Hematopoietic multipotent progenitor cell (in vitro differentiated cells): ENCODE measurements at places on chromosomes 7 and 10.
A peak's percentile ranks its signal among the peaks of the same experiment; 100 is the strongest.

- peak; percentile 29 for DNase-seq
Measured at GRCh38 chr7:80643336-80643915, 5.0 kb downstream of the CD36 start.

DNA sequence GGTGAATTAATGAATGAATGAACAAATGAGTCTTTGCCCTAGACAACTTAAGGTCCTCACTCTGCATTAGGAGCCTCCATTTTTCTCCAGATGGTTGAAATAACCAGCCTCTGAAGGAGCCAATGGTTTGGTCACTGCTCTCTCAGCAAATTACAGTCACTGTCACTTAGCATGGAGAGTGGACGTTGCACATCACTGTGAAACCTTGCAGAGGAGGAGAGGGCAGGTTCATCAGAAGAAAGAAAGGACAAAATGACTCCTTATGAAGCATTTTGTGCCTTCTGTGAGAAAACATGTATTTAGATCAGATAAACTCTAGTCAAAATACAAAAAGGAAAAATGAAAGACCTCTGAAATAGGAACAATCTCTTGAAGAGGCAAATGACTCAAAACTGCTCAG is 6.6 kb upstream of the ATP6V0A4 start:
- no peak for DNase-seq

DNA sequence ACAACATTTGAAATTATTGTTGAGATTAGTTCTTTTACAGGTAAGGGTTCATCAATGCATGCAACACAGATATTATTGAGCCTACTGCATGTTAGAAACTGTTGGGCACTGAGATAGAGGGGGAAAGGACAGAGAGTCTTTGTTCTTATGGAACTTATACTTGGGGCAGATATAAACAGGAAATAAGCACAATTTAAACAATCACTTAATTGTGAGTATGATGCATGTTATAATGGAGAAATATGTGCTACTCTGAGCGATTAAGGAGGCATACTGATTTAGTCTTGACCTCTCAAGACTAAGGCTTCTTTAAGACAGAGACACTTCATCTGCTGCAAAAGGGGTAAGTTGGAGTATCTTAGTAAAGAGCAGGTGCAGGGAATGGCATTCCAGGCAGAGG is 593.3 kb downstream of the CCSER2 start:
- no peak for DNase-seq

GRCh38 chr10:108167766-108168165 is 1003.3 kb upstream of the SORCS1 start:
- DNase-seq = no peak

DNA sequence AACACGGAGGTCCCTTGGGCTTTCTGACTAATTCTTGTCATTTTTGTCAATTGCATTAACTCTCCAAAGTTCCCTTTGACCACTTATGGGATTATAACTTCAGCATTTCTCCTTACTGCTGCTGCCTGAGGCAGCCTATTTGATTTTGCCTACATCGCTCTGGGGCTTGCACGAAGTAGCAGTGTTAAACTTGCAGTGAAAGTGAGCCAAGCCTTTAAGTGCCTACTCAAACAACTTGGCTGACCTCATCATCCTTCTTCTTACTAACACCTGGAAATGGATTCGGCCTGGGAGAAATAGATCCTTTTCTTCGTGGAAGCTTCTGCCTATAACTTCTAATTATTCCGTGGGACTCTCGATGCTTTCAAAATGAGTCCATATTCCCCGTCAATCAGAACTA is 76.6 kb downstream of the DGKB start:
- no peak for DNase-seq

GRCh38 chr7:42091461-42092291 is 145.3 kb downstream of the GLI3 start:
- no peak for DNase-seq

DNA sequence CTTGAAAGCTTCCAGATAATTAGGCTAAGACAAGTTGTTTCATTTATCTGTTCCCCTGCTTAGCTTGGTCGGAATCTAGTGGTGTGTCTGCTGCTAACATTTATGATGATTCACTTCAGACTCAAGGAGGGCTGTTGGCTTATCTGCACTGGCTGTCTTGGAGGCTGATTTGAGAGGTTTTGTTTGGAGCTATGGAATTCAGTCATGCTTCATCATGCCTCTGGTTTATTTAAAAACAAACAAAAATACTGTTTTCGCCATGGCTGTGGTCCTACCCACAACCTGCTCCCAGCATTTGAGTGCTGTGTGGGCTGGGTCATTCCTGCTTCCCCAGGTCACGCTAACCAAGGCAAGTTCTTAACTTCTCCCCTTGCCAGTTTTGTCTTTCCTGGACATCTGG is 11.7 kb upstream of the ARPC1B start:
- DNase-seq = no peak

- DNase-seq = no peak
Measured at GRCh38 chr7:87413951-87414793, 61.3 kb downstream of the ABCB4 start.

DNA sequence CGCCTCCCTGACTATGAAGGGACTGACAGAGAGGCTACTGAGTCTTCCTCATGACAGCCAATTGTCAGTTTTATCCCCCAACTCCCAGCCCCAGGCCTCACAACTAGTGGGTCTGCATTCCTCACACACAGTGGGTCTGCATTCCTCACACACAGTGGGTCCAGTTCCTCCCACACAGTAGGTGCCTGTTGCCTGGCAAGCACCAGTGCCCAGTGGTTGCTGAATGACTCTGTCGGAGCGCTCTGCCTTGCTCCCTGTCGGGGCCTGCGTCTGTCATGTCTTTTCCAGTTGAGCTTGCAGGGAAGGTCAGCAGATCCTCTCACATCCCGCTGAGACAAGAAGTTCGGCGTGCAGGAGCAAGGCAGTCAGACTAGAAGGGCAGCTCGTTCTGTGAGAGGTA is 590.0 kb upstream of the MKI67 start:
- DNase-seq = no peak

- no peak for DNase-seq
Measured at GRCh38 chr10:129131457-129132132, 335.4 kb upstream of the MGMT start.

GRCh38 chr7:104124469-104124868 is 83.3 kb downstream of the ORC5 start:
- DNase-seq = no peak

- peak; percentile 44 for DNase-seq
Measured at GRCh38 chr7:74453322-74454011, at the start of gene GTF2IRD1. TSS of gene GTF2IRD1 (plus strand) at chr7:74453906. CDS start at chr7:74508081, 54,175 bp downstream.

DNA sequence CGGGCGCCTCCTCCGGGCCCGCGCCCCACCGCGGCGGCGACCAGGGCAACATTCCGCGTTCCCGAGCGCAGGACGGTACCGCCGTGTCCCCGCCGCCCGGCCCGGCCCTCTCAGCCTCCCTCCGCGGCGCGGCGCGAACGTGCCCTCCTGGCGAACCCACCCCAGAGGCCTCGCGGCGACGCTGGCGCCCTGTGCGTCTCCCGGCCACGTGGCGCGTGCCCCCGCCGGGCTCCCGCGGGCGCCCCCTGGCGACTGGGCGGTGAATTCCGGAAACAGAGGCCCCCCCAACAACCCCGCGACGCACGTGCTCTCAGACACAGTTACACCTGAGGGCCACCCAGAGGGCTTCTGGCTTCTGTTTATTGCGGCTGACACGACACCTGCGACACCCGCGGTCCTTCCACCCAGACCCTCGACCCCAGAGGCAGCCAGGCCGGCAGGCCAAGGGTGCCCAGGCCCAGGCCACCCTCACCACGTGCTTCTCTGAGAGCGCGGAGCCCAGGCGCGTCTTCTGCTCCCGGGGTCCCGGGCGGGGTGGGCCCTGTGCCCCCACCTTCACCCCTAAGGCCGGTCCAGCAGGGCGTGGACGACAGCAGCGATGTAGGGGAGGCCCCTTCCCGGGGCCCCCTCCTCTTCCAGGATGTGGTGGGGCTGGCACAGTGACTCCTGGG is at the start of gene SAP25:
TSS of gene SAP25 (minus strand) at position 210 of the 671 bp plus-strand sequence. CDS start at position 52, 158 bp downstream.
- DNase-seq = no peak

DNA sequence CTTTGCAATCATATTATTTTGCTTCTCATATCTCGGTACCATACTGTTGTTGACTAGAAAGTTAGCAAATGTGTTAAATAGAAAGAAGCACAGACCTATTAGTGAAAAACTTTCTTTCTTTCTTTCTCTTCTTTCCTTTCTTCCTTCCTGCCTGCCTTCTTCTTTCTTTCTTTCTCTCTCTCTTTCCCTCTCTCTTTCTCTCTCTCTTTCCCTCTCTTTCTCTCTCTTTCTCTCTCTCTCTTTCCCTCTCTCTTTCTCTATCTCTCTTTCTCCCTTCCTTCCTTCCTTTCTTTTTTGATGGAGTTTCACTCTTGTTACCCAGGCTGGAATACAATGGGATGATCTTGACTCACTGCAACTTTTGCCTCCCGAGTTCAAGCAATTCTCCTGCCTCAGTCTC is 1160.6 kb downstream of the GATA3 start:
- no peak for DNase-seq

DNA sequence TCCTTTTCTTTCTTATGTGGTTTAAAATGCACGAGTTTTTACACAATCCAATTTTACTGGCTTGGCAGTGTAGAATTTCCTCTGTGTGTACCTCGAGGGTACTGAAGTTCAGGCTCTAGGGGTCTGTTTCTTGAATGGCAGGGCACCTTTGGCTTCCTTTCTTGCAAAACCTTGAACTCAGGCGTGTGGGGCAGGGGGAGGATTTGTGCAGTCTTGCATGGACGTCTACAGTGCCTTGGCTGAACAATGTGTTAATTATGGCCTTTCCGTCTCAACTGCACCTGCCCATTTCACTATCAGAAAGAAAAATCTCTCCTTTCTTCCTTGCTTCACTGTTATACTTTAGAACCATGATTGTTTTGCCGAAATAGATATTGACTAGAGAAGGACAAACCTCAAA is 570.9 kb downstream of the INHBA start:
- no peak for DNase-seq

- DNase-seq = no peak
Measured at GRCh38 chr7:149524394-149524793, 26.8 kb upstream of the ZNF746 start.

DNA sequence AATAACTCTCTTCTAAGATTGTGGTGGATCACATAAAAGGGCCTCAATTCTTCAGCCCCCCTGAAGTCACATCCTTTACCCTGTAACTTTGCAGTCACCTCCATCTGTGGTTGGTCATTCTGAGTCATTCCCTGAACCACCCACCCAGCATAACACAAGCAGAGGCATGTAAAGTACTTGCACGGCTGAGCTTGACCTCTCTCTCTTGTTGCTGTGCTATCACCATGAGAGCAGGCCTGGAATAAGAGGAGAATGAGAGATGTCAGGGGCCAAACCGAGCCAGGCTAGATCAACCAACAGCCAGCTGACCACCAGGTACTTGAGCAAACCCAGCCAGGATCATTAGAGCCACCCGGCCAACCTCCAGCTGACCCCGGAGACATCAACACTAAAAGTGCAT is 13.5 kb upstream of the STK17A start:
- DNase-seq = no peak

DNA sequence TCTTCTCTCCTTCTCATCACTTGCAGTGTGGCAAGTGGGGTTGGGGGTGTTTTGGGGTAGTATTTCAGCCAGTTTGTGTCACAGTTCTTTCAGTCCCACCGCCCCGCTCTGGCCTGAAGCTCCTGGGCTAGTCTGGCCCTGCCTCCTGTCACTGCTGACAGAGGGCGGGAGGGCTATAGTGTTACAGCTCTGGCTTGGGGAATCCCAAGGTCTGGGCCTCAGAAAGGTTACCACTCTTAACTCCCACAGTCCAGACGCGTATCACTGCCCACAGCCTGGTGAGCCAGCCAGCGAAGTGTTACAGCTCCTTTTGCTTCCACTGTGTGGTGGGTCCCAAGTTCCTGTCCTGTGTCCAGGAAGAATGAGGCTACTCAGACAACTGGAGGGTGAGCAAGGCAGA is 56.0 kb downstream of the ZNF777 start:
- no peak for DNase-seq

GRCh38 chr10:89327803-89328441 is at the start of gene IFIT3:
TSS of gene IFIT3 (plus strand) at chr10:89327997. CDS start at chr10:89328074, 77 bp downstream.
- DNase-seq = no peak

DNA sequence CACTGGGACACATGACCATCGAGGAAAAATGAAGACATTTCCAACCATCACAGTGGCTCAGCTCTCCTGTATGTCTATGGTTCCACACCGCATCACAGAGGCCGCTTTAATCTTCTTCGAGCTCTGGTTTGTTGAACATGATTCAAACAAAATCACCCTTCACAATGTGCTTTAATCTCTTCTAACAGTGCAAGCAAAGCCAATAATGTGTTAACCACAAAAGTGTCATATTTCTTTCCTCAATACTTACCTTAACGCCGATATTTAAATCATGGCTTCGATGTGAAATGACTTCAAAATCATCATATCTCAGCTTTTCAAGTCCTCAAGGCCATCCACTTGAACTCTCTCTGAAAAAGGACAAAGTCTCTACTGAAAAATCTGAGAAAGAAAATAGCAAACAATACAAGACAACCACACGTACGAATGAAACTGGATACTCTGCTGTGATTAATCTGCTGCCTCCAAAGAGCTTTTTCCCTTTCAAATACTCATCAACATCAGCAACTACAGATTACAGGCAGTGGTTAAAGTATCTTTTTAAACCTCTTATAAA is 23.0 kb upstream of the SVIL start:
- DNase-seq = no peak

GRCh38 chr7:17681965-17682364 is 258.3 kb downstream of the SNX13 start:
- no peak for DNase-seq

DNA sequence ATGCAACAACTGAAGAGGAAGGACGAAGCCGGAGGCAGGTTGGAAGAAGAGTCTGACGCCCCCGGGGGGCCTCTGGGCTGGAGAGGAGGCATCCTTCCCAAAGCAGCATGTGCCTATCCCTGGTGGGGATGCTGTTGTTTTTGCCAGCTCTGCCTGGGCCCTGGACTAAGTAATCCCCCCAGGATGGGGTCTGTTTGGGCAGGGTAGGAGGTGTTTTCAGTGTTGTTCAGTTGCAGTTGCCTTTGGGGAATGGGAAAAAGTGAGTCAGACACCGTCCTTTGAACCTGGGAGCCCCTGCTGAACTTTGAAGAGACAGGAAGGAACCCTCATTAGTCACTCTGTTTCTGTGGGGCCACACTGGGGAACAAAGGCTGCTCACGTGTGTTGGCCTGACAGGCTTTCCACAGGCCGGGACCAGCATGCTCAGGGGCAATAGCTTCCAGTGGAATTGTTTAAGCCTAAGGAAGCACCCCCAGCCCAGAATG is 35.2 kb upstream of the GDF10 start:
- peak; percentile 71 for DNase-seq

- no peak for DNase-seq
Measured at GRCh38 chr7:93690021-93690420, 115.5 kb upstream of the CALCR start.

DNA sequence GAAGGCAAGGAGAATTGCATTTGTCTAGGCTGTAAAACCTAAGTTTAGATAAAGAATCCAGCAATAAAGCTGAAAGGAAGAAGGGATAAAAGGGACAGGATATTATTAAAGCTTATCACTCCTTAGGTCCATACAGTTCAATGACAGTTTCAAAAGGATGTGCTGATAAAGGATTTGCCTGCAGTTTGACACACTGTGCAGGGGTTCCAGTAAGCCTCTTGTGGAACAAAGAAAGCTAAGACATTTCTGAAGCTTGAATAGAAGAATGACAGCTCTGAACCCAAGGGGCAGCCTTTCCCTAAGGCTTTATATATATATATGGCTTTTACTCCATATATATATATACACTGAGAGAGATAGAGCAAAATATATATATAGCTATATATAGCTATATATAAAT is 276.8 kb upstream of the GRM3 start:
- DNase-seq = no peak
